ENCODE measurements at places on chromosomes 1 and 21.

DNA sequence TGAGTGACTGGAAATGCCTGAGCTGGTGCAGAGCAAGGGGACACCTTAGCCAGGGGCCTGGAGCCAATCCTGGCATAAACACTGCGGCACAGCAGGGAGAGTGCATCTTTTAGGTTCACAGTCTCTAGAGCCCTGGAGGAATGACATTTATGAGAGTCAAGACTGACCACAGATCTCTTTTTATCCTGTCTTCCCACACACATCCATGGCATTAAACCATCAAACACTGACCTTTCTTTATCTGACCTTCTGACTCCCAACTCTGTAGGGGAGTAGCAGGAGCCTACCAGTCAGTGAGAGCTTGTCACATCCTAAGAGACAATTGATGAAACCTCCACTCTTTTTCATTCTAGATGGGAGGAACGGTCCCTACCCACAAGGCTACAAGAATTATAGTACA is 7.9 kb downstream of the CD34 start:
- DNase-seq, result no peak

- DNase-seq, result no peak
Observed at GRCh38 chr21:42095581-42095980, 24.5 kb downstream of the UMODL1 start.

GRCh38 chr1:51218570-51218969 is 17.5 kb upstream of the RNF11 start:
- no peak for DNase-seq

GRCh38 chr1:84301004-84301784 is at the start of gene SAMD13:
TSS of gene SAMD13 (plus strand) at chr1:84301708. CDS start at chr1:84303235, 1,527 bp downstream.
- peak; percentile 30 for DNase-seq

DNA sequence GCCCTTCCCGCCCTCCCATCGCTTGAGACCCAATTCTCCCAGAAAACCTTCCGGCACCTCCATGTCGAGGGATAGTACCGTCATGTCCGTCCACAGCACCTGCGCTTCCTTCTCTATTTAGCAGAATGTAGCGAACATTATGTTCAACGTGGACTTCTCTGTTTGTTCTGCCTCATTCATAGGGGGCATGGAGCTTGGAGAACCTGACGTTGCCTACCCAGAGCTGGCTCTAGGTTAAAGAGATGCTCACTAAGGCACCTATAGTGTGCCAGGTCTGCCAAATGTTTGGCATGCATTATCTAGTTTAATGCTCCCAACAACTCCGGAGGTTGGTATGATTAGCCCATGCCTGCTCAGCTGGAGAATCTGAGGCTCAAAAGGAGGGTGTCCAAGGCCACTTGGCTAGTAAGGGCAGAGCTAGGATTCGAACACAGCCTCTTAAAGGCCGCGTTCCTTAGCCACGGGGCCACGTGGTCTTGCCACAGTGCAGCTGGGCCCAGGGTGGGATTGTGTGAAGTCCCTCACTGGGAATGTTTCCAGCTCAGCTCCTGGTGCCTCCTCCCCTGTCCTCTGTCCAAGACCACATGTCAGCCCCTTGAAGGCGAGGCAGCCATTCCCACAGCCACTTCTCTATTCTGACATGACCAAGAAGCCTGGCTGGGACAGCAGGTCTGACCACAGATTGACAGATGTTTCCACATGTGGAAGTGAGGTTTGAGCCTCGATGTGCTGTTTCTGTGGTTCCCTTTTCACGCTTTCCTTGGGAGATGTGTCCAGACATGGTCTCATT is 57.8 kb downstream of the RUNX3 start:
- no peak for DNase-seq

- no peak for DNase-seq
Observed at GRCh38 chr1:36773827-36774541, 260.3 kb downstream of the GRIK3 start.

DNA sequence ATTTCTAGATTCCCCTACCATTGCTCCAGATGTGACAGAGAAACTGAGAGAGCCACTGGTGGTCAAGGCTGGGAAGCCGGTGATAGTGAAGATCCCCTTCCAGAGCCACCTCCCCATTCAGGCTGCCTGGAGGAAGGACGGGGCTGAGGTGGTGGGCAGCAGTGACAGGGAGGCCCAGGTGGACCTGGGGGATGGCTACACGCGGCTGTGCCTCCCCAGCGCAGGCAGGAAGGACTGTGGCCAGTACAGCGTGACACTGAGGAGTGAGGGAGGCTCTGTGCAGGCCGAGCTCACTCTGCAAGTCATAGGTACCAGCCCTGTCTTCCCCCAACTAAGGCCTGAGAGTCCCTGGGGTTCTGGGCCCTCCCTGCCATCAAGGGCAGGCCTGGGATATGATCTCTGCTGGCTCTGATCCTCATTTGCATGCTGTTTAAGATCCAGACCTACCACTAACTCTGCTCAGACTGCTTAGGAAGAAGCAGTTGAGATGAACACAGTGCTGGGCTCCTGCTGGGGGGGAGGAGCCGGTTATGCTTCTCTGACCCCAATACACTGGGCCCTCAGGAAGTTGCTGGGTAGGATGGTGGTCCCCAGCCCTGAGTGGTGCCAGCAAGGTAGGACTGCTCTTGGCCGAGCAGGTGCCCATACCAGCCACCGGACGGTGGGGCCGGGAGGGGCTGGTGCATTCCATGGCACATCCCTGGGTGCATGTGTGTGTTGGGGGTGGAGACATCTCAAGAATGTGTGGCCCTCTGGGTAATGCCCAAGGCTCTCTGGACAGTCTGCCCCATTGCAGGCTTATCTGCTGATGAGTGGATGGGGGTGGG is 25.1 kb downstream of the IGFN1 start:
- no peak for DNase-seq

- DNase-seq, result no peak
Observed at GRCh38 chr1:64497088-64497883, 27.4 kb downstream of the CACHD1 start.

- no peak for DNase-seq
Observed at GRCh38 chr1:108043707-108044106, 78.7 kb upstream of the VAV3 start.

- no peak for DNase-seq
Observed at GRCh38 chr1:246302251-246302625, 204.8 kb downstream of the SMYD3 start.

GRCh38 chr1:65308781-65309303 is 501 bp upstream of the DNAJC6 start:
- no peak for DNase-seq

- no peak for DNase-seq
Observed at GRCh38 chr1:162353702-162354101, 23.0 kb downstream of the SPATA46 start.

DNA sequence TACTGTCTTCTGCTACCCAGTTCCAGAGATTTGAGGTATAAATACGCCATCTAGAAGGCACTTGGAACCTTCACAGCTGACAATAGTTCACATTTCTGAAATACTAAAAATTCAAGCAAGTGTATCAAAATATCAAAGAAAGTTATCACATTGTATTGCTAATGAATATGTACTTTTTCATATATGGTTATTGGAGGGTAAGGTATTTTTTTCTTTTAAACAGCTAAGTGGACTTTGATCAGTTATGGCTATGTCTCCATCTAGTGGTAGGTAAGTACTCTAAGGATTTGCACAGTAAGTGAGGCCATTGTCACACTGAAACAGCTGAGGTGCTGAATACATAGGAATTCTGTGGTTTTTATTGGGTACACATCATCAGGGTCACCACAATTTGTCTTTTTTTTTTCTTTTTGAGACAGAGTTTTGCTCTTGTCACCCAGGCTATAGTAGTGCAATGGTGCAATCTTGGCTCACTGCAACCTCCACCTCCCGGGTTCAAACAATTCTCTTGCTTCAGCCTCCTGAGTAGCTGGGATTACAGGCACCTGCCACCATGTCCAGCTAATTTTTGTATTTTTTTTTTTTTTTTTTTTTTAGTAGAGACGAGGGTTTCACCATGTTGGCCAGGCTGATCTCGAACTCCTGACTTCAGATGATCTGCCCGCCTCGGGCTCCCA is 49.1 kb upstream of the CR2 start:
- no peak for DNase-seq

DNA sequence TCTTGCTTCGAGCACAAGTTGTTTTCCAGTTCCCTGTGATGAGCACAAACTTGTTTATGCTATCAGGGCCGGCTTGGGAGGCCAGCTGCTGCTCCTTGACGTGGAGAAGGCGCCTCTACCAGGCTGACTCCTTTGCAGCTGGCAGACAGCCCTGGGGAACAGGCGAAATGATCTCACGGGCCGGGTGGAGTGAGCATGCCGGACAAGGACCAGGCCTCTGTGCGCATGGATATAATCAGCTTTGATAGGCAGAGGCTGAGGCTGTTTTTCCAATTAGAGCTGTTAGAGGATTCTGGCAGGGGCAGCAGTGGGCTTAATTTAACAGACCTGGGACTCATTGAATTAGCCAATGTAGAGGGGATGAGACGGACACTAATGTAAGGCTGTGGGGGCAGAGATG is 38.9 kb downstream of the FAM163A start:
- DNase-seq, result no peak

GRCh38 chr1:235075048-235075776 is 53.4 kb downstream of the TOMM20 start:
- peak; percentile 80 for DNase-seq

DNA sequence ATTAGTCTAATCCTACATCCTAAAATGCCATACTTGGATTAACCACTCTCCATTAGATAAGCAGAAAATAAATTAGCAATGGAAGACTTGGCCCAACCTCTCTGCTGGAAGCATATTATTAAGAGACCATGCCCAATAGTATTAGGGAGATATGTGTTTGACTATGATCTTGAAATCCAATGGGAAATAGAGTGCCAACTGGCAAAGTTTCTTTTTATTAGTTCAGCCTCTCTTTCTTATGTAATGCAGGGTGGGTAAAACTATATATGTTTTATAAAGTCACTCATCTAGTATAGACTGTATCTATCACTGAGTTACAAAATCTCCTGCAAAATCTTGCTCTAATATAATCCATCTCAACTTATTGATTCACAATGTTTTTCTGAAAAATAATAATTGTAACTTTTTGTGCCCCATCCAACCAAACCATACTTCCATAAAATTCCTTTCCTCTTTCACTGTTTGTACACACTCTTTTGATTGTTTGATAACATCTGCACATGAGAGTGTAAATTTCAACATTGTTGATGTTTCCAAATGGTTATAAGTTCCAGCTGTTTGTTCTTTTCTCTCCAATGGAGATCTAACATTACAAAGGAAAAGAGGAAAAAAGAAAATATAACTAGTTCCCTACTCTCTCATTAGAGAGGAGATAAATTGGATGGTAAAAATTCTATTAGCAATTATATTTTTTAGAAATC is 408.1 kb upstream of the ADGRL2 start:
- no peak for DNase-seq

- DNase-seq, result no peak
Observed at GRCh38 chr1:208885060-208885459, 640.9 kb upstream of the PLXNA2 start.

- no peak for DNase-seq
Observed at GRCh38 chr1:198024782-198025181, 107.6 kb downstream of the LHX9 start.

DNA sequence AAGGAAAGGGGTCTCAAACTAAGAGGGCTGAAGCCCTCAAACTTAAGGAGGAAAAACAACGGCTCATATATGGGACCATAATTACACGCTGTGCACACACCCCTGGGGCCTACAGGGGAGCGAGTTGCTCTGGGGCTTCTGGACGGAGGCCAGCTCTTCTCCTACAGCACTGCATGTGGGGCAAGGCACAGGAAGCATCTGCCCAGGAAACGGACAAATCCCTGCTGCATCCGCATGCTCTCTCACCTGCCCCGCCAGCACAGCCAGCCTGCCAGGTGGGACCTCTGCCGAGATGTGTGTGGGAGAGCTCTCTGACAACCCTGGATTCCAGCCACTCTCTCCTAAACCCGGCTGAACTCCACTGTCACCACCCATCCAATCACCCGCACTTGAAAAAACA is 54.1 kb downstream of the MRPL37 start:
- no peak for DNase-seq

DNA sequence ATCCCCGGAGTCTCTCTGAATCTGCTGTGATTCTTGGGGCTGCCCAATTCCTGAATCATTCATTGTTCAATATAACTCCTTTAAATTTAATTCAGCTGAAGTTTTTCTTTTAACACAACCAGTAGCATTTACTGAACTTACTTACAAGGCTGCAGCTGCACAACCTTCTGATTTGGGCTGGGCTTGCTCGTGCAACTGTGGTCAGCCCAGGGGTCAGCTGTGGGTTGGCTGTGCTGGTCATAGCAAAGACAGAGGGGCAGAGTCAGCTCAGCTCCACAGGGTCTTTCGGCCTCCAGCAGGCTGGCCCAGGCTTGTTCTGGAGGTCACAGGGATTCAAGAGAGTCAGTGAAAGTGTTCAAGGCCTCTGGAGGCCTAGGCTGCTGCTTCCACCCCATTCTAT is 186.1 kb downstream of the MATN1 start:
- DNase-seq, result no peak

- DNase-seq, result peak; percentile 75
Observed at GRCh38 chr1:234499119-234499942, 20.4 kb upstream of the TARBP1 start.

- DNase-seq, result no peak
Observed at GRCh38 chr1:15167386-15167785, 13.8 kb downstream of the TMEM51 start.

- DNase-seq, result no peak
Observed at GRCh38 chr1:211379446-211379845, 52.8 kb downstream of the TRAF5 start.

DNA sequence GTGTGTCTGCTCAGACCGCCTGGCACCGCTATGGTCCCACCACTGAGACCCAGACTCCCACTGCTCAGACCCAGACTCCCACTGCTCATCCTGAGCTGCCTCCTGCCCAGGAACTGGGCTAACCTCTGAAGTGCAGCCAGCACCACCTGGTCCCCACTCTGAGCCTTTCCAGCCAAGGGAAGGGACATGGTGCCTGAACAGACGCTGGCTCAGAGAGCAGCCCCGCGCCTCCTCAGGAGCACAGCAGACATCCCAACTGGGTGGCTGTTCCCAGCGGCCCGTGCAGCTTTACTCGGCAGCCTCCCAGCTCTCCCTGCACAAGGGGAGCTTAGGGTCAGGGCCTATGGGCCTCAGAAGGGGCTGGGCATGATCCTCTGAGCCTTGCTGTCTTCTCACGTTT is 27.8 kb upstream of the CNTN2 start:
- no peak for DNase-seq

DNA sequence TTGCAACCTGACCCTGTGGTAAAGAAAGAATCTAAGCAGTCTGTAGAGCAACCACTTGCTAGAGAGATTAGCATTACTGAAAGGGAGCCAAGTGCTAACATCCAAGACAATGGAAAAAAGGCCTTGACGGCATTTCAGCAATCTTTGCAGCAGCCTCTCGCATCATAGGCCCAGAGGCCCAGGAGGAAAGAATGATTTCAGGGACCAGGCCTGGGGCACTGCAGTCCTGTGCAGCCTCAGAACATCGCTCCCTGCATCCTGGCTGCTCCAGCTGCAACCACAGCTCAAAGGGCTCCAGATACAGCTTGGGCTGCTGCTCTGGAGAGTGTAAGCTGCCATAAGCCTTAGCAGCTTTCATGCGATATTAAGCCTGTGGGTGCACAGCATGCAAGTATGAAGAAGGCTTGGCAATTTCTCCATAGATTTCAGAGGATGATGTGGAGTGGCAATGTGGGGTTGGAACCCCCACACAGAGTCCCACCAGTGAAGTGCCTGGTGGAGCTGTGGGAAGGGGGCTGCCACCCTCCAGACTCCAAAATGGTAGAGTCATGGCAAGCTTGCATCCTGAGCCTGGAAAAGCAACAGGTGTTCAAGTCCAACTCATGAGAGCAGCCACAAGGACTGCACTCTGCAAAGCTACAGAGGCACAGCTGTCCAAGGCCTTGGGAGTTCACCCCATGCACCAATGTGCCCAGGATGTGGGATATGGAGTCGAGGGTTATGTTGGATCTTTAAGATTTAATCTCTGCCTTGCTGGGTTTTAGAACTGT is 110.6 kb upstream of the HMGB4 start:
- no peak for DNase-seq

- DNase-seq, result no peak
Observed at GRCh38 chr1:202170726-202171125, 10.3 kb upstream of the PTPN7 start.

All from thoracic aorta (tissue), 2 donors.